ENCODE measurements at places on chromosomes 3 and 15.

- no peak for DNase-seq
Observed at GRCh38 chr15:89550427-89550826, 24.8 kb upstream of the TICRR start.

DNA sequence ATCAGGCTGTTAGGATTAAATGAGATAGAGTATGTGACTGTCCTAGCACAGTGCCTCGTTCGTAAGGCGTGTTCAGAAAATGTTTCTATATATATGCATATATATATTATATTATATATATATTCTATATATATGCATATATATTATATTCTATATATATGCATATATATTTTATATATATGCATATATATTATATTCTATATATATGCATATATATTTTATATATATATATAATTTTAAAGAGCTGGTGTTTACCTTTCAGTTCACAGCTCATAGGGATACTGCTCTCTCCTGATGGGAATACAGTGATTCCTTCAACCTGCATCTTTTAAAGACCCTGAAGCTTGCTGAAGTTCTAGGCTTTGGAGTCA is 702 bp downstream of the NDUFB4 start:
- DNase-seq, result no peak

- no peak for DNase-seq
Observed at GRCh38 chr15:52326756-52327155, 31.2 kb upstream of the MYO5C start.

- no peak for DNase-seq
Observed at GRCh38 chr15:51735228-51736010, 2.0 kb downstream of the LYSMD2 start.

DNA sequence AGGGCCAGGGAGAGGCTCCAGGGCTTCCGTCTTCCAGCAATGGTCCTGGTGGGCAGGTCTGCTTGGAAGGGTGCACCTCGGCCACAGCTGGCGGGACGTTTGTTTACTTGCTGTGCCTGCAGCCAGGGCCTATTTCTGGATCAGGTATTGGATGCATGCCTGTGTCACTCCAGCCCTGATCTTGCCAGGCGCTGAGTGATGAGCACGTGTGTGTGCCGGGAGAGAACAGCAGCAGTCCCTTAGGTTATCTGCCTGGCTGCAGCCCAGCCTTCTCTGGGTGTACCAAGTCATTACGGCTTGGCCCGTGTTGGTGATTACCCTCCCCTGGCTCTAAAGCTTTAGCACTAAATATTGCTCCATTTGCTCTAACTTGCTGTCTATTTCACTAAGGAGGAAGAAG is 14.9 kb downstream of the CCDC32 start:
- no peak for DNase-seq

DNA sequence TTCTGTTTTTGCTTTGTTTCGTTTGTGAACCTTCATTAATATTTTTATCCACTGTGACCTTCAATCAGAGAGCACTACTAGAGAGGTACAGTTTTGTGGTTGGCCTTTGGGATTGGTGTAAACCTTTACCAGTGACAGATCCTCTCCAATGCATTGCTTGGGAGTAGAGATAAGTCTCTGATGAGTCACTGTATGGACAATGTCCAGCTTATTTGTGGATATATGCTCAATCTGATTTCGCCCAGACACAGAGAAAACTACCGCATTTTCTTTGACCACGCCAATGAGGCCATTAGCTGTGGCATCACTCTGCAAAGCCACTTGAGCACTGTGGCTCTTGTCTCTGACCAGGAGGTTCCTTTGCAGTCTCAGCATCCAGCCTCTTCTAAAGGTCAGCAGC is 964.7 kb downstream of the TUSC7 start:
- no peak for DNase-seq

- no peak for DNase-seq
Observed at GRCh38 chr3:197019021-197019420, 10.6 kb downstream of the MELTF start.

- peak; percentile 65 for DNase-seq
Observed at GRCh38 chr3:23991683-23992628, 46.9 kb downstream of the NR1D2 start.

- no peak for DNase-seq
Observed at GRCh38 chr3:181330821-181331563, 341.5 kb upstream of the DNAJC19 start.

GRCh38 chr15:57945616-57946015 is 119.9 kb downstream of the ALDH1A2 start:
- no peak for DNase-seq

DNA sequence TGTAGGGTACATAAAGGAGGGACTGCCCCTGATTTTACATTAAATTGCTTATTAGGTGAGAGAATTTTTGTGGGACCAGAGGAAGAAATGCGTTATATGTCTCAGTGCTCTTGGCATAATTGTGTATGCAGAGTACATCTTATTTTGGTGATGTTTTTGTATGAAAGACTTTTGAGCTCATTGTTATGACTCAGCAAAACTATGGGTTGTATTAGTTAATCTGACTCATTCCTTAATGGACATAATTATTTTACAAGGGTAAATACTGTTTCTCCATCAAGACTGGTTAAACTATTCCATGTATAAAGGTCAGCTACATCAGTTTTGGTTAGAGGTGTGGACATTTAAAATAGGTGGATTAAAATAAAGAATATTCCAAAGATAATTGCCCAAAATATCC is 156.8 kb downstream of the ALCAM start:
- DNase-seq, result no peak

DNA sequence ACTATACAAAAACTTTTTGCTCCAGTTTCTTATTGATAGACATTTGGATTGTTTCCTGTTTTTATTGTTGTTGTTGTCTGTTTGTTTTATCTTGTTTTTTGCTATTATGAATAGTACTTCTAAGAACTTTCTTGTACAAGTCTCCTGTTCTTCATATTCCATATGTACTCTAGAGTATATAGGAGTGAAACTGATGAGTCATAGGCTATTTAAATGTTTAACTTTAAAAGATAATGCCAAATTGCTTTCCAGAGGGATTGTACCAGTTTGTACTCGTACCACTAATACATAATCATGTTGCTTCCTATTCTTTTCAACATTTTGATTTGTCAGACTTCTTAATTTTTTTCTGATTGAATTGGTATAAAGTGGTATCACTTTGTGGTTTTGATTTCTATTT is 19.6 kb downstream of the LRRC49 start:
- no peak for DNase-seq

GRCh38 chr15:78156653-78157052 is 7.5 kb downstream of the IDH3A start:
- no peak for DNase-seq

DNA sequence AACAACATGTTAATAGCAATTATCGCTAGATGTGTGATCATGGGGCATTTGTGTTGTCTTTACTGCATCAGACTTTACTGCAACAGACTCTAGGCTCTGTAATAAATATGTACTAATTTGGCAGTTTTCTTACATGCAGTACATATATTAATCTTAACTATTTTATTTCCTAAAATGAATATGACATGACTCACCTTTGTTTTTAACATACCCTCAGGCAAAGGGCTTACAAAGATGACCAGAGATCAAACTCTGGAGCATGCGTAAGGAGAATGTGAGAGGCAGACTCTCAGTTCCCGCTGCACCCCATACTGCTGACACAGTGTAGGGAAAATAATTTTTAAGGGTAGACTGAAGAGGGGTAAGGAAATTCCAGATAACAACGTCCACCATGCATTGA is 7.2 kb upstream of the FAM174B start:
- no peak for DNase-seq

DNA sequence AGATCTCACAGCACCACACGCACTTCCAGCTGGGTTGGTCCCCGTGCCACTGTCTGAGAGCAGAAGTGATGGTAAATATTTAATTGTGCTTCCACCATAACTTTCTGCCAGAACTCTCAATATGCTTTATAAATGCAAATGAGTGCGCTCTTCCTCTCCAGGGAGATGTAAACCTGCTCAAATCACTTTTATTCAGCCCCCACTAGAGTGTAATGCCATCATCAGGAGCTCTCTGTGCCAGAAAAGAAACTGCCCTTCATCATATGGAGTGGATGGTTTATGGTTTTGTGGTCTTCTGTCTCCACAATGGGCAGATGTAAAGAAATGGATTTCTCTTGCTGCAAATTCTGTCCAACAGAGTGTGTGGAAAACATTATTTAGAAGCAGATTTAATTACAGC is 127.0 kb downstream of the EPHB1 start:
- DNase-seq, result no peak

DNA sequence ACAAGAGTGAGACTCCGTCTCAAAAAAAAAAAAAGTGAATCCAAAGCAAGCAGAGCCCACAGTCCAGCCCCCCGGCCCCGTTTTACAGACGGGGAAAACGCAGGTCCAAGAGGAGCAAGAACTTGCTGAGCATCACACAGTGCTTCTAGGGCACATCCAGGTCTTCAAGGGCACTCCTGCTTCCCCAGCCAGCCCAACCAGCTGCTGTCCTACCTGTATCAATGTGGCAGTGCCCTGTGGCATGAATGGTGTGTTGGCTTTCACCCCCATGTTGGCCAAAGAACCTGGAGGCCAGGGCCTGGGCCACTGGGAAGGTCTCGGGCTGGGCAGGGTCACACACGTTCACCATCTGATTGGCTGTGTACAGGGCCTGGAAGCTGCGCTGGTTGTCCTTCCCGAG is 4.6 kb downstream of the MAN2C1 start:
- no peak for DNase-seq

DNA sequence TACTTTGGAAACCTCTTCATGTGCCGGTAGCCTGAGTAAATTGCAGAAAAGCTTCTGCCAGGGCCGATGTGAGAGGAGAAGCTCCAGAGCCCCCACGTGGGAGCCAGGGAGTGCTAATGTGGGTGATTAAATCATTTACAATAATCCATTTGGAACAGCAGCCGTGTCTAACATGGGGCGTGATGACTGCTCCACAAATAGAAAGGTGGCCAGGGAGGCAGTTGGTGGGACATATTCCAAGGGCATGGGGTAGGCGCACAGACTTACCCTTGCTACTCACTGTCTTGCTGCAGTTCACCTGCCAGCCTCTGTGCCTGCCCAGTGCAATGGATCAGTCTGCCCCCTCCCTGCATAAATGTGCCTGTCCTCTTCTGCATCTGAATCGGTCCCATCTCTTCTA is 39.3 kb upstream of the INSYN1 start:
- DNase-seq, result no peak

DNA sequence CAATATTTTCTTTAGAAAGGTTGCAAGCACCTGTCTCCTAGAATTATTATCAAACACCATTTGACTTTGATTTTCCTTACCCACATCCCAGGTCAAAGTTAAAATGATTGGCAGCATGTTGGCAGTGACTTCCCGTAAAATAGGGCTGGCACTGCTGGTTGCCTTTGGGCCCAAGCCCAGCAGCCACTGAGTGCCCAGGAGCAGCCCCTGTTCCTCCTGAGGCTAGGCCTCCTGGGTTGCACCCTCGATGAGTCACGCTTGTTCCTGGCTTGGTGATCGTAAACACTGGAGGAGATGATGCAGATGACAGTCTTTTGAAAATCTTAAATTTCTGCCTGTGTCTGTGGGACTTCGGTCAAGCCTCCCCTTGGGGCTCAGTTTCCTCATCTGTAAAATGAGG is 290.0 kb downstream of the TLE3 start:
- no peak for DNase-seq

DNA sequence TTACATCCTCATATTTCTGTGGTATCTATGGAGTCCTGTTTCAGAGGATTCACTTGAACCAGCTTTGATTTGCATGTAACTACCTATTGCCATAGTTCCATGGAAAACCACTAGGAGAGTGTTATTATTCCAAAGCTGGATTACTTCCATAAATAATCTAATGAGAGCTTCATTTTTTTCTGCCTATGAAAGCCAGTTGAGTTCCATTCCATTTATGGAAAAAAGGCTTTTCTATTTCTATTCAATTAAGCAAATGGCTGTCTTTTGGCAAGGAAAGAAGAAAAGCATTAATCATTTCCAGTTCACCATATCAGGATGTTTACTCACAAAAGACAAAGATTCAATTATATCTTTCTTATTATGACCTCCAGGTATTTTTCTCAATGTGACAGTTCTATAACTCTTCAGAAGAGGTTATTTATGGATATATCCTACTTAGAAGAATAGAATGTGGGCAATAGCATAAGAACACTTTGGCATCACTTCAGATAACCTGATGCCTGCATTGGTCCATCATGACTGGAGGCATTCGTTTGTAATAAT is 259.9 kb upstream of the ZPLD1 start:
- peak; percentile 24 for DNase-seq

GRCh38 chr3:140347151-140347550 is 330.7 kb upstream of the TRIM42 start:
- peak; percentile 12 for DNase-seq

GRCh38 chr15:43143203-43143941 is 10.0 kb downstream of the TMEM62 start:
- no peak for DNase-seq

- no peak for DNase-seq
Observed at GRCh38 chr3:124566701-124567100, 163.6 kb upstream of the UMPS start.

DNA sequence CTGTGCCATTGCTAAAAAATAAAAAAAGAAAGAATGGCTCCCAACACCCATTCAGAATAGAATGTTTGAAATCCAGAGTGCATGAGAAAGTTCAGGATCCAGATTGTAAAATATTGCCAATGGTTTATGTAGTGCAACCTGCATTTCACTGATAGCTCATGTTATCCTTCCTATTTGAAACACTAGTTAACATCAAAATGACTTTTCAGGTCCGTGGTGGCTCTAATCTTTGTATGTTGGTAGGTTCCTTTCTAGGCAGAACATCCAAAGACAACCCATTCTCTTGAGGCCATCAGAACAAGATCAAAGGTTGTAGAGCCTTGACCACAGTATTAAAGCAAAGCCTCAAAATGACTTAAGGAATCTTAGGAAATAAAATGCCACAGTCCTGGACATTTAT is 51.0 kb downstream of the PLCL2 start:
- no peak for DNase-seq

DNA sequence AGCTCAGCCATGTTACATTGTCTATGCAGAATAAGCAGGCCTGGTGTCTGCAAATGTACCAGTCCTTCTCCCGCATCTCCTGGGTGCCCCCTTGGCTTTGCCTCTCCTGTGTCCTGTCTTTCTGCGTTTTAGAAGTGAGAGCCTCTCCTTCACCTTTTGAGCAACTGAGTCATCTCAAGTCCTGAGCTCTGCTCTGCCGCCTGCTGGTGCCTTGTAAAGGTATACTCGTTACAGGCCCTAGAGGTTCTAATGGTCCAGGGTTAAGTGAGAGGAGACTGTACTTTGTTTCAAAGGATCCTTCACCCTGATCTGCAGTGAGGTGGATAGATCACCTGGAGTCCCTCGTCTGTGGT is 12.6 kb downstream of the GHRL start:
- DNase-seq, result no peak

- no peak for DNase-seq
Observed at GRCh38 chr15:51849860-51850259, 20.4 kb downstream of the TMOD3 start.

- DNase-seq, result no peak
Observed at GRCh38 chr3:168616915-168617314, 521.2 kb upstream of the GOLIM4 start.

DNA sequence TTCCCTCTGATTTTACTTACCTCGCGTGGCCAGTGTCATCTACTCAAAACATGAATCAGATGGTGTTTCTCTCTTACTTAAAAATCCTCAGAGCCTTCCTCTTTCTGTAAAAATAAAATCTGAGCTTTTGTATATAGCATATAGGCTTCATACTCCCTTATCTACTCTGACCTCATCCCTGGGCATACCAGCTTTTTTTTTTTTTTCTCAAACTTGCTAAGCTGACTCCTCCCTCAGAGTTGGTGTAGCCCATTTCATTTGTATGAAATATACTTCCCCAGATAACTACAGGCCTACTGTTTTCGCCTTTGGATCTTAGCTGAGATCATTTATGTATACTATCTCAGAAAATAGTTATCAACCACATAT is 648.9 kb upstream of the ALCAM start:
- no peak for DNase-seq

GRCh38 chr3:98766924-98767323 is 3.8 kb downstream of the ST3GAL6 start:
- no peak for DNase-seq

All from NCI-H1105 (cell line).